Non-pigmented ciliary epithelial cell (primary cell): ENCODE measurements at places on chromosomes 7 and 10.
A peak's percentile ranks its signal among the peaks of the same experiment; 100 is the strongest.

DNA sequence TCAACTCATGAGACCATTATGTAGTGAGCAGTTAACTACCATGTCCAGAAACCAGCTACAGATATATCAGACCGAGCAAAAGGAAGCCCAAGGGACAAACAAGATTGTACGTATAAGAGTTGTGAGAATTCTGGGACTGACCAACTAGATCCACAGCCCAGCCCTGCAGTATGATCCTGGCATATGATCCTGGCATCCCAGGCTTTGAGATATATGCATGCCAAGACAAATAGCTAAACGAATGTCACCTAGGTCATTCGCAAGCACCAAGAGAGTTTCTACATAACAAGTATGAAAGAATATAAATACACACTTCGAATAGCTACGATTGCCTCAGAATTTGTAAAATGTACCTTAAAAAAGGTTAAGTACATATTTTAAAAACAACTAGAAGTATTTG, 56.4 kb upstream of the PMPCB start:
- DNase-seq, result no peak

GRCh38 chr7:94314413-94315410, 80.0 kb upstream of the COL1A2 start:
- no peak for DNase-seq

DNA sequence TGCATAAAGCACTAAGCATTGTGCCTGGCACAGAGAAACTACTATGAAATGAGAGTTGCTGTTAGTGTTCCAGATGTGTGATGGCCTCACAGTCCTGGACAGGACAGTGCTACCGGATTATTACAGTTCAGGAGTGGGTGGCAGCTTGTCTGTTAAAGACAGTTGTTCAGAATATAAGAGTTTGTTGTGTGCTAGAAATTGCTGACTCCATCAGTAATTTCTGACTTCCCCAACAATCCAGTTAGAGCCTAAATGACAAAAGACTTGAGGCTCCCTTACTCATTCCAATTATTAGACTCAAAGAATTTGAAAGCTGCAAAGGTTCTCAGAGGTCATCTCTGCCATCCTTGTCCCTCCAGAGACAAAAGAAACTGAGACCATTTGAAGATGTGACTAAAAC, 34.3 kb upstream of the DNAJB12 start:
- DNase-seq, result no peak

DNA sequence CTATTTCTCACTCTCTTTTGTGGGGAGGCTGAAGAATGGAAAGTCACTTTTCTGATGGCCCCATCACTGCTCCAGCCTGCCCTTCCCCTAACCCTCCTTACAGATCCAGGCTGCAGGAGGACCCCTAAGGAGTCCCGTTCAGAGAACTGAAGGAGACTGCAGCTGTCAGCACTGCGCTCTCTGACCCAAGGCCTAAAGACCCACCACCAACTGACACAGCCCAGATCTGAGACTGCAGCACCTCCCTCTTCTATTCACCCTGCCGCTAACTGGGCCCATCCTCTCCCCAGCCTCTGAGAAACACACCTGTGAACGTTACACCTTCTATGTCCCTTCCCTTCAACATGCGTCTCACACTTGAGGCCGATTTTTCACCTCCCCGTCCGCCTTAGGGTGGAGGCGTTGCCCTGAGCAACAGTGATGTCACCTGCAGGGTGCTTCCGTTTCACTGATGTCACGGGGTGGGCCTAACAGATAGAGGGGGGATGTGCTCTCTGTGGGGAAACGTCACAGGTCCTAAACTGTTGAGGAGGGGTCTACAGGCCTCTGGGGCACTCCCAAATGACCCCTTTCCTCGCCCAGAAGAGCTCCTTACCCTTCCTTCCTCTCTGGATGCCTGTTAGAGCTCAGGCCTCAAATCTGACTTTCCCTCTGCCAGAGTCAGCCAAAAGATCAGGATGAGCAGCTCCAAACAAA, 5.1 kb downstream of the ITPRIP start:
- no peak for DNase-seq

- no peak for DNase-seq
These were observed 5.5 kb downstream of the FXYD4 start for GRCh38 chr10:43376828-43377423.

DNA sequence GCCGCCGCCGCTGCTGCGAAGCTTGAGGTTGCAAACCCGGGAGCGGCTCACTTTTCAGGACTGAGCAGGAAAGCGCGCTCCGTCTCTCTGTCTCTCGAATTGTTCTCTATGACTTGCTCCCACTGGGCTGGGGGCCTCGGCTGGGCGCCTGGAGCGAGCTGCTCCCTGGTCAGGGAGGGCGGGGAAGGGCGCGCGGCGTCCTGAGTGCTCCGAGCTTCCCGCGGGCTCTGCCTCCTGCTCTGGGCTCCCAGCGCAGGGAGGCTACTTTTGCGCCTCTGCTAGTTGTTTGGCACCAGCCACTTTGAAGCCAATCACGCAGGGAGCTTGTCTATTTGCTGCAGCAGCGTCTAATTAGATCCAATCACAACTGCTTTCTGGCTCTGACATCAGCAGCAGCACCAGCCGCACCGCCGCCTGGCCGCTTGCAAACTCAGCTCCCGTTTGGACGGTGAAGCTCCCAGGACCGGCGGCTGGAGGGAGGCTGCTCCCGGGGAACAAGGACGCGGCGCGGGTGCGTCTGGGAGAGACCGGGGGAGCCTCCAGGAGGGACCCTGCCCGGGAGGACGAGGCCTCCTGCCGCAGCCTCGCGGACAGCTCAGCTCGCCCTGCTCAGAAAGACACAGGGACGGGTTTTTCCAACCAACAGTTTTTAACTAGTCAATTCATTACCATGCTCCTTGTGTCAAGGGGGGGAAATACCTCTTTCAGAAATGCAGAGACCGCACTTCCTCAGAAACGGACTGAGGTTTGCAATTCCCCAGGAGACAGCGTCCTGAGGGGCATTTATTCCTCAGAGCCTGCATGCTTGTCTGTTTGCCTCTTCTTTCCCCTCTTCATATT, at the start of gene ADARB2:
Gene ADARB2 (minus strand): TSS at position 304 of the 840 bp plus-strand sequence.
- DNase-seq, result peak; percentile 2

GRCh38 chr10:42519761-42520460, 118.5 kb downstream of the ZNF33B start:
- DNase-seq, result no peak

DNA sequence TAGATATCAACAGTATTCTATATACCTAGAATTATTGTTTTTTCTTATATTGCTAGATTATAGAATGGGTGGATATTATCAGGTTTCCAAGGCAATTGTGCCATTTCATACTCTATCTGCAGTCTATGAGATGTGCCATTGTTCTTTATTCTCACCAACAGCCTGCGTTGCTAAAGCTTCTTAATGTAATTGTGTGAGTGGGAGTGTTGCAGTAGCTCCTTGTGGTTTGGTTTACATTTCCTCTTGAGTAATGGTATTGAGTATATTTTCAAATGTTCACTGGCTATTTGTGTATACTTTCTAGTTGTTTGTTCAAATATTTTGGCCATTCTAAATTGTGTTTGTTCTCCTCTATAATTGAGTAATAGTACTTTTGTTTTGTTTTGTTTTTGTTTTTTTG, 199.2 kb downstream of the TFEC start:
- DNase-seq, result no peak

DNA sequence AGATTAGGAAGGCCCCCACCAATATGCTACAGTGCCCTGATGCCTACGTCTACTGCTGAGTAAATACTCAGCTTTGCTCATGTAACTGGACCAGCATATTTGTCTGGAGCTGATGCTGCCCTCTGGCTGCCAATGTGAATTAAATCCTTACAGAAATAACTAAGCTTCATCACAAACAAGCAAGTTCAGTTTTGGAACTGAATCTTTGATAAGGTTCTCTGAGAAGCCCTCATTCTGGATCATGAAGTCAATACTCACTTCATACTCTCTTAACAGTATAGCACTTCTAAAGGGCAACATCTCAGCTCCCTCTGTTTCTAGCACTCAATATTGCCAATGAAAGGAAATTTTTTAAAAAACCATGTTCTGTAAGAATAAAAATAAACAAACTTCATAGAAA, 246.7 kb downstream of the ETV1 start:
- no peak for DNase-seq

- peak; percentile 14 for DNase-seq
These were observed 6.7 kb upstream of the COA1 start for GRCh38 chr7:43735802-43736603.

DNA sequence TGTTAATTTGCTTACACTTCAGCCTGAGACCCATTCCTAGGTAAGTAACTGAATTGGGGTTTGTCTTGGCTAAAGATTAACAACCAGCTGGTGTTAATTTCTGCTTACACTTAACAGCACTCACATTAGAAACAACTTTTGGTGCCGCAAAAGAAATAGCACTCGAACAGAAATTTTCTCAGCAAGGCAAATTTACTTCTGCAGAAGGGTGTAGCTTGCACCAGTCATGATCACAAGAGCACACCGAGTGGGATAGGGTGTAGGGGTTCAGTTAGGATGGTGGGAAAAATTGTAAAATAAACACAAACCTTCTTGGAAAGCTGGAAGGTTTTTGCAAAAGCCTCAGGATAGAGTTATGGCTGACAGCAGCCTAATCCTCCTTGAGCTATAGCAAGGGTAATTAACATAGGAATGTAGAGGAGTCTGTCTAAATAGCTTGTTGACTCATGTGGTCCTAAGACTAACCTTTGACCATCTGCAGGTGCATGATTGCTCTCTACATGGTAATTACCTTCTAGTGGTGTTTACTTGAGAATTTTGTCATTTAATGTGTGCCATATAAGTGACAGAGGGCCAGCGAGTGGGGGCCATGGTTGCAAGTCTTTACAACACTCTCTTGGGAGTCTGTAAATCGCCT, 67.8 kb upstream of the CDK13 start:
- DNase-seq, result no peak

- DNase-seq, result no peak
These were observed 23.4 kb upstream of the GRB10 start for GRCh38 chr7:50806143-50806542.

DNA sequence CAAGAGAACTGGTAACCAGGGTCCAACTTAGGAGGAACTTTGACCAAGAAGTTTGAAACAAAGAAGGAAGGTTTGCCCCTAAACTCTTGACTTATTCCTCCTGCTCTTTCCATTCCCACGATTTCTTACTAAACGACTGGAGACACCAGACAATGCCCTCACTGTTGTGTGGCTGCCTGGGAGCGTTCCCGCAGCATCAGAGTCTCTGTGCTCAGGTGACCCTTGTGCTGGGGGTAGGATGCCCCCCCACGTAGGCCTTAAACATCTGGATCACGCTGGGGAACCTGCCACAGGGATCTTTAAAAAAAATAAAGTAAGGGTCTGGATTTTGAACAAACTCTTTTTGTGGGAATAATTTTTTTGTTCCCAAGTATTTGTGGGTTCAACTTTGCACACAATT, 30.1 kb upstream of the CTBP2 start:
- DNase-seq, result no peak

DNA sequence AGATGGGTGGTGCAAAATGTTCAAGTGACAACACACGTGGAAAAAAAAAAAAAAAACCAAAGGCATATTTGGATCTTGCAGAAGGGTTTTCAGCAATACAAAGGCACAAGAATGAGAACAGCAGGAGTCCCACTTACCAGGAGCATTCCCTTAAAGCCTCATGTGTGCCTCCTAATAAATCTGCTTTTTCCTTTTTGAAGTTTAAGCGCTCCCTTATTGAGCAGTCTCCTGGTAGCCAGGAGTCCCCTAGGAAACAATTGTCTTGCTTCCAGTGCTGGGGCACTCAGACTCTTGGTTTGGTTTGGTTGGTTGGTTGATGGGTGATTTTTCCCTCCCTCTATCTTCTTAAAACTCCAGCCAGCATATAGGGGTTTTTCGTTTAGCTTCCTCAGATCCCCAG, 321.8 kb upstream of the NFE2L3 start:
- no peak for DNase-seq

GRCh38 chr7:127194571-127194970, 58.2 kb downstream of the GRM8 start:
- DNase-seq, result no peak

GRCh38 chr10:70903262-70903921, 15.0 kb upstream of the PCBD1 start:
- DNase-seq, result no peak
